Stimulated activated CD4-positive, alpha-beta T cell treated with anti-CD3 and anti-CD28 coated beads, Interleukin-1b, Interleukin-23, amount 100 ng/mL, for 1 hour (primary cell): ENCODE measurements at places on chromosomes 5 and 9.
A peak's percentile ranks its signal among the peaks of the same experiment; 100 is the strongest.

DNA sequence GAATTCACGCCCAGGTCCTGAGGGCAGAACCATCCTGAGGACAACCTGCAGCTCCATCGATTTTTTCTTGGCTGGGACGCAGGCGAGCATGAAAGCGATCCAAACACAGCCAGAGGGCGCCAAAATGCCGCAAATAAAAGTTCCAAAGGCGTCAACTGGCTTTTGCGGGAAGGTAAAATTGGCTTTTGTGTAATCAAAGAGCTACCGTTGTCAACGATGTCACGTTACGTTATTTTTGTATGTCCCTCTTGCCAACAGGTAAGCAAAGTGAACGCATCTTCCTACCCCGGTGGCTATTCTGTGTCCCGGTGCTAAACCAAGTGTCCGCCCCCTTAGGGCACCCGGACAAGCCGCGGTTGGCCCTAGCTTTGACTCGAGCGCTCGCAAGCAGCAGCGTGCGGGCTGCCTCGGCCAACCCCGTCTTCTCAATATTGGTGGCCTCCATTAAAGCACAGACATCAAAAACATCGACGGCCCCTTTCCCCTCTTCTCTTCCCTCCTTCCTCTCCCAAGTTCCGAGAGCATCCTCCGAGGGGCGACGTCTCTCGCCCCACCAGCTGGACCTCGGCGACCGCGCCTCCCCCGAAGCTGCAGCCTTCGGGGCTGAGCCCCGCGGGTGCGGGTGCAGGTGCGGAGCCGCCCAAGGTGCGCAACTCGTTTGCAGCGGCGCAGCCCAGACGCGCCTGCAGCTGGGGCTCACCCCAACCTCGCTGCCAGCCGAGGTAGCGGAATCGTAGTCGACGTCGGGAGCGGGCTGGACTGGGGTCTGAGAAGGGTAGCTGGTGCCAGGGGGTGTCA, 1.1 kb upstream of the BASP1 start:
- peak; percentile 17 for DNase-seq

GRCh38 chr9:74379718-74380117, 117.4 kb upstream of the RORB start:
- DNase-seq = no peak

- no peak for DNase-seq
Measured at GRCh38 chr9:135515083-135515951, 5.9 kb upstream of the LCN1 start.

- DNase-seq = no peak
Measured at GRCh38 chr5:156587012-156587411, 260.0 kb downstream of the SGCD start.

- no peak for DNase-seq
Measured at GRCh38 chr9:129853614-129854013, 18.4 kb downstream of the USP20 start.
